Hepatic stellate cell (primary cell): ENCODE measurements at places on chromosomes 2 and 18.
A peak's percentile ranks its signal among the peaks of the same experiment; 100 is the strongest.

DNA sequence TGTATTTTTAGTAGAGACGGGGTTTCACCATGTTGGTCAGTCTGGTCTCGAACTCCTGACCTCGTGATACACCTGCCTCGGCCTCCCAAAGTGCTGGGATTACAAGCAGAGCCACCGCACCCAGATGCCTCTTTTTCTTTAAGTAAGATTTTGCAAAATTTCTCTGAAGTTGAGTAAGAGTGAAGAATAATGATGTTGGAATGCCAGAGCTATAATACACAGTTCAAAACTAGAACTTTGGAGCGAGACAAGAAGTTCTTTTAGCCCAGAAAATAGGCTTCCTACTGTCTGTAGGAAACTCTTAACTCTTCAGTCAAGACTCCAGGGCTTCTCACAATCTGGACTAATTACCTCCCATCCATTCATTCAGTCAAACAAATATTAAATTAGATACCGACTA, 51.4 kb downstream of the MARCHF4 start:
- no peak for DNase-seq

DNA sequence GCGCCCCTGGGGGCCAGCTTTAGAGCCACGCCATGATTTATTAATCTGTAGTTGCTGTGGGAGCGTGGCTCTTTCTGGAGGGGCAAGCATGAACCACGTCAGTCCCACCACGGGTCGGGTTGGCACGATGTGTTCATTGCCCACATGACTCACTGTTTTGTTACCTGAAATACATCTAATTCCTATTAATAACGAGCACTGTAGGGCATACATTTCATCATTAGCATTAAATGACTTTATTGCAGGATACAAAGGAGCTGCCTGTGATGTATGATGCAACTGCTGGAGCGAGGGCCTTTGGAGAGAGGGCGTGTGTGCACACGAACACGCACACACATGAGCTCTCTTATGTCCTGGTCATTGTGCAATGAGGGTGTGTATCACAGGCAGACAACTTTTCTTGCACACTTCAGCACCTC, 127.0 kb downstream of the INHBB start:
- DNase-seq = no peak

DNA sequence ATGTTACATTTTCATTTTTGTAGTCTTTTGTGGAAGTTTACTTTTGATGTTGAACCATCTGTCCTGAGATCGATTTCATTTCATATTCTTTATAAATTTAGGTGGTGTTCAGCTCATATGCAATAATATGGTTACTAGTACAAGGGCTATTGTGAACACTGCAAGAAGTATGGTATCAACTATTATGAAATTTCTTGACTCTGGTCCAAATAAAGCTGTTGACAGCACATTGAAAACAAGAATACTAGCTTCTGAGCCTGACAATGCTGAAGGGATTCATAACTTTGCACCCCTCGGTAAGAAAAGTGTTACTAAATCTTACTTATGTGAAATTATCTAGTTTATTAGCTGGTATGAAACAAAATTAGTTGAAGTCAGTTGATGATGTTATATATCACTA, 124.9 kb upstream of the TTC27 start:
- DNase-seq = no peak

- no peak for DNase-seq
Measured at GRCh38 chr2:12391116-12391515, 325.6 kb upstream of the TRIB2 start.

GRCh38 chr2:220365023-220365422, 737.6 kb downstream of the SLC4A3 start:
- DNase-seq = no peak

DNA sequence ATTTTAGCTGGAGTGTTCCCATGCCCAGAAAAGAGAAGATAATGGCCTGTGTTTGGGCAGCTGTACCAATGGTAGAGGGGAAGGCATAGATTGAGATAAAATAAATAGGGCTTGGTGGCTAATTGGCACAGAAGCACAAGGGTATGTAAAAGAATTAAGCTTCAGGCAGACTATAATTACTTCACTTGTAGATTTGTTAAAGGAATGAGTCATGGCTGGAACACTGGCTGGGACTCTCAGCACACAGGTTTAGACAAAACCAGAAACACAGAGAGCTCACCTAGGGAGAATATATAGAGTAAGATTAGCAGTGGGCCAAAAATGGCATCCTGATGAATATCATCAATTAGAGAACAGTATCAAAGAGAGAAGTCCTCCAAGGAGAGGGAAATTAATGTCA, 198.3 kb upstream of the FIGN start:
- no peak for DNase-seq

- DNase-seq = no peak
Measured at GRCh38 chr2:609449-609848, 67.8 kb downstream of the TMEM18 start.

DNA sequence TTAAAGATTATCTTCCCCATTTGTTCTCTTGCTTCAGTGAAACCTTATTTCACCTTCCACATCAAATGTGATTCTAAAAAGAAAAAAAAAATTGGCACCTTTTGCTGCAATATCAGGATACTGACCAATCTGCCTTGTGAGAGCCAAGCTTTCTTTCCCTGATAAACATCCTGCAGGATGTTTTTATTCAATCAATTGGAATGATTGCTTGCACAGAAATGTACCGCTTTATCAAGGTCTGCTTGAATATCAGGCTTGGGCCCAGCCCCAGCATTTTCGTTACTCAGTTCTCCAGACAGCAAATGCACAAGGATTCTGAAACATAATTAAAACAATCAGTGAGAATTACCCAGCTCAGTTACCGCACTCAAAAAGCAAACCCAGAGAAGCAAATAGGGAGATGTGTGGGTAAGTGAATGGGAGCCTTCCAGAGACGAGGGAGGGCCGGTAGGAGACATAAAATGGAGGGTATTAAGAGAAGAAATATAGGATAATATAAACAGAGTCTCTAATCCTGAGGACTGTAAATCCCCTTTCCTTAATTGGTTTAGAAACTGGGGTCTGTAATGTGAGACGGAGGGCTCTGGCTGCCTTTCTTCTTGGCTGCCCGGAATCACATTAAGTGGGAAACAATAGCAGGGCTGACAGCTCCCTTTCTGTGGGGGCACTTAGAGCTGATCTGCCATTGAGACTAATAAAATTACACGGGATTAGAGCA, 291.8 kb downstream of the ICOS start:
- DNase-seq = no peak

DNA sequence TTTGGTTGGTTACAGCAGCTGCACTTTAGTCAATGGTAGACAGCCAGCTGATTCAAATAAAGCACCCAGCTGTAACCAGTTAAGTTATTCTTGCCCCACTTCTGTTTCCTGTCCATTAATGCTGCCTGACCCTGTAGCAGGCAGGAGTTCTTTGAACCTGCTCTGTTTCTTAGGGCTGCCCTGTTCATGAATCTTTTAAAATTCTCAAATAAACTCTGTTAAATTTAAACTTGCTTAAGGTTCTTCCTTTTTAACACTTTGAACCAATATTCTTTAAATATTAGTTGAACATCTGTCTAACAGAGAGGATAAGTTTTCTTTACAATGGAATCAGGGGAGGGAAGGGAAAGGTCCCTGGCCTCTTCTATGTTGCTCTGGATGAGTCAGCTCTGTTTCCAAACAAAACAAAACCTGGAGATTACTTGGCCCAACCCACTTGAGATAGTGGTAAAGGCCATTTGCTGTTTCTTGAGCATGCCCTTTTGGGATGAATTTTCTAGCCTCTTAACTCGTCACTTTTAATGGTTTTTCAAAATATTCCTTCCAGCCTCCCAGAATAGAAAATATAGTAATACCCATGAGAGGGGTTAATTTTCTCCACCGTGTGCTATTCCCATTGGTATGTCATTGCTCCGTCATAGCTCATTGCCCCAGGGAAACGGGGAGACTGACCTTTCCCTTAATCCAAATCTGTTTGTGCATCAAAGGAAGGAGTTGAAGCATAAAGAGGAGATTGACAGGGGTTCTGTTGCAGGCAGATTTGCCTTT, 112.1 kb upstream of the FHL2 start:
- DNase-seq = peak; percentile 37

- DNase-seq = no peak
Measured at GRCh38 chr18:5297597-5297996, 2.1 kb upstream of the ZBTB14 start.

- no peak for DNase-seq
Measured at GRCh38 chr2:8437949-8438400, 243.9 kb upstream of the ID2 start.

GRCh38 chr2:109021895-109022300, 32.9 kb upstream of the EDAR start:
- no peak for DNase-seq

- no peak for DNase-seq
Measured at GRCh38 chr2:165536851-165537499, 67.5 kb downstream of the CSRNP3 start.

GRCh38 chr2:215537611-215538010, 101.7 kb upstream of the FN1 start:
- DNase-seq = peak; percentile 43

- DNase-seq = no peak
Measured at GRCh38 chr2:230308402-230309000, 18.5 kb upstream of the SP140L start.

DNA sequence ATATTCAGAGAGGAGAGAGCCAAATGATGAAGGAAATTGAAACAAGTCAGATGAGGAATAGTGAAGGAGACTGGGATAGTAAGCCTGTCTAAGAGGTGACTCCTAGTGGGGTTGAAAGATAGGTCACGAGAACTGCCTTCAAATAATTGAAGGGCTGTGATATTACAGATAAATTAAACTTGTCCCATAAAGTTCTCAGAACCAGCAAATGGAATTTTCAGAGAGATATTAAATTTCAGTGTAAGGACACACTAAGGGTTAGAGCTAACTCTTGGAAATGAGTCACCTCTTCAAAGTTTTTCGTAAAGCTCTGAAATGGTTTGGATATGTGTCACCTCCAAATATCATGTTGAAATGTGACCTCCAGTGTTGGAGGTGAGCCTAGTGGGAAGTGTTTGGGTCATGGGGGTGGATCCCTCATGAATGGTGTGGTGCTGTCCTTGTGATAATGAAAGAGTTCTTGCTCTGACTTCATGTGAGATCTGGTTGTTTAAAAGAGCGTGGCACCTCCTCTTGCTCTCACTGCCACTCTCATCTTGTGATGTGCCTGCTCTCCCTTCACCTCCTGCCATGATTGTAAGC, 87.3 kb downstream of the BABAM2 start:
- DNase-seq = no peak

- DNase-seq = no peak
Measured at GRCh38 chr2:64943387-64944150, 45.6 kb upstream of the SLC1A4 start.

DNA sequence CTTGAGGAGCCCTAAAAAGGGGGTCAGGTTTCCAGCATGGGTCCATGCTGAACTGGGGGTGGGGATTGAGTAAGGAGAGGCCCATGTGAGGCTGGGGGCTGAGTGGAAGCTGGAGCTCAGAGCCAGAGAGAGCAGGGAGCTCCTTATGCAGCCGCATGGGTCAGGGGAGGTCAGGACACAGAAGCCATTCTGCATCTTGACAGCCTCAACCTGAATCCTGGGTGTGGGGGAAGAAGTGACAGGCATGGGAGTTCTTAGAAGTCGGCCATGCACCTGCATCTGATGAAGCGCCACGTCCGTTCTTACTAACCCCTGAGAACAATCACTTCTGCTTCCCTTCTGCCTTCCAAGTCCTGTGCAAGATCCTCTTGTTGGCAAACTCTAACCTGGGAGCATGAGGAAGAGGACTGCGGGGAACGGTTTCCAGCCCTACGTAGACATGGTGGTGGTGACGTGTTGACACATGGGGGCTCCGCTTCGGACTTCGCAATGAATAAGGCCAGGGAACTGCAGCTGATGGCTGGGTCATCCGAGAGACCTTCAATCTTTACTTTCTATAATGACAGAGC, 22.3 kb downstream of the GNLY start:
- DNase-seq = no peak

- no peak for DNase-seq
Measured at GRCh38 chr2:15222856-15223255, 338.3 kb downstream of the NBAS start.
